ENCODE measurements at places on chromosomes 13 and 19.

DNA sequence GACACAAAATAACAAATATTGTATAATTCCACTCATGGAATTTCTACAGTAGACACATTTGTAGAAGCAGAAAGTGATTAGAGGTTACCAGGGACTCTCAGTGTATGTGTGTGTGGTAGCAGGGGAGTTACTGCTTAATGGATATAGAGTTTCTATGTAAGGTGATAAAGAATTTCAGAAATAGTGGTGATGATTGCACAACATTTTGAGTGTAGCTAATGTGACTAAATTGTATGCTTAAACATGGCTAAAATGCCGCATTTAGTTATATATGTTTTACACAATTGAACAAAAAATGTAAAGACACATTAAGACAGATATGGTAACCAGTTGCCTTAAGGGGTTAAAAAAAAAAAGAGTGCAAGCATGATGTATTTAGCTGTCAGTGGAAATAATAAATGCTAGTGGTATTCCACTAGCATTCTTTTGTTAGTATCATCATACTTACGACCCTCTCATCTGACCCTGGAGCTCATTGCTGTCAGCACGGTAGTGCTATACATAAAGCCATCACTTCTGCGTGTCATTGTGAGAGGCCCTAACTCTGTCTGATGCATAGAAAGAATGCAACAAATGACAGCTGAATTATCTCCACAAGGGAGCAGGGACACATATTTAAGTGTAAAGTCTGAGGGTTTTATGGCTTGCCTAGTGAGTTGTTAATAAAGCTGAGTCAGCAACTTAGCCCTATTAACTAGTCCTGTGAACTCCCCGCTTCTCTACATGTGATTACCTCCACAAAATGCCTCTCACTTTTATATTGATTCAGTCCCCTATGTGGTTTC, 134.1 kb upstream of the RXFP2 start:
- DNase-seq, result no peak

GRCh38 chr19:39518975-39519374, 4.0 kb downstream of the SELENOV start:
- no peak for DNase-seq

DNA sequence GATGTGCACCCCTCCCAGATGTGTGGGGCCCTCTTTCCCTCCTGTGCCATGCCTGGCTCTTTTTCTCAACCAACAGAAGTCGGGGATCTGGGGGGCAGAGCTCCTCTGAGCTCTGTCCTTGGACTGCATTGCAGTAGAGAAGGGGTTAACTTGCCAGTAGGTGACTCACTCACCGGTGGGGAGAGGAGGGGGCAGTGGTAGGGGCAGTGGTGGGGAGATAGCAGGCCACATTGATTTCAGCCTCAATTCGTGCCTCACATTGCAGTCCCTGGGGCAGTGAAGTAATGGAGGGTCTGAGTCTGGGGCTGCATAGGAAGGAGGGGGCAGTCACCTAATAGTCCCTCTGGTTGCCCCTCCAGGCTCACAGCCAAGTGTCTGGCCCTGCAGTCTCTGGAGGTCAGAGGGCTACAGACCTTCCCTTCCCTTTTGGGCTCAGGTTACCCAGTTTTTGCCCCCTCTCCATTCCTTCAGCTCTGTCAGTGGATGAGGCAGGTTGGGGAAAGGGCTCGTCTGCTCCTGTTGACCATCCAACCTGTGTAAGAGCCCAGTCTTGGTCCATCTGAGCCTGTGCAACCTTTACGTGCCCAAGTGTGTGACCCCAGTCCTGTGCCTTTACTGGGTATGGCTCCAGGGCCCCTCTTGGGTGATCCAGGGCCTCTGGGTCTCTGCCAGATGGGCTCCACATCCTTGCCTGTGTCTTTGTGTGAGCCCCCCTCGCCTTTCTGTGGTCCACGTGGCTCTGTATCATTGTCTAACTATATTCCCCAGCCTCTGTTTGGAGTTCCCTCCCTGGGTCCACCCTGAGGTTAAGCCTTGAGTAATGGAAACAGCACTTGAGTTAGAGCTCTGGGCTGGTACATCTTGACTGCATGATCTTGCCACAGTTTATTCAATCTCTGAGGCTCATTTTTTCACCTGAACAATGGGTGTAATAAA, 13.0 kb downstream of the CIC start:
- DNase-seq, result no peak

DNA sequence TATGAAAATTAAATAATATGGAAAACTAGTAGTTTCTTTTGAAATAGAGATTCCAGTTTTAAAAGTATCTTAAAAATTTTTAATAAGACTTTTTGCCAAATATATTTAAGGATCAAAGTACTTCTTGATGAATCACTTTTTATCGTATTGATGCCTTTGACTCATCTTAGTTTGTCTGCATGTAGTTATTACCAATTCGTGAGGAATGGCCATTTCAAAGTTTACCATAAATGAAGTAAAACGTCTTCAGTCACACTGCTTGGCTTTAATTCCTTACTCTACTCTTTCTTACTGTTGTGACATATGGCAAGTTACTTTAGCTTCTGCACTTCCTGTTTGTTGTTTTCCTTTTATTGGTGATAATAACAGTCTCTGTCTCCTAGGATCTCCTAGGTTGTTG, 38.3 kb downstream of the NDFIP2 start:
- DNase-seq, result no peak

DNA sequence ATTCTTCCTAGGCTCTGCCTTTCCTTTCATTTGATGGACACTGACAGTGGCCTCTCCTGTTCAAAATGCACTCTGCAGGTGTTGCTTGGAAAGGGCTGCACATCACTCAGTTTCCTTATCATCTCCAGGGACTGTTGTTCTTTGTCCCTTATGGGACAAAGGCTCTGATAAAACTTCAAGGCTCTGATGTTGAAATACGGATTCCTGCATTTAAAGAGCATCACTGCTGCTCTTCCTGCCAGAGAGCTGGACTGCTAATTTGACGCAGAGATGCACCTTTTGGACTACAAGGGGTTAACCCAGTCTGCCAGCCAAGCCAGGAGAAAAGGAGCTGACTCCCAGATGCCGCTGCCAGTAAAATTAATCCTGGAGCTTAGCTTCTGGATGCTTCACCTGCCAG, 952.1 kb downstream of the DIAPH3 start:
- no peak for DNase-seq

GRCh38 chr13:112256716-112257494, 119.2 kb upstream of the SPACA7 start:
- no peak for DNase-seq

- no peak for DNase-seq
Measured at GRCh38 chr13:44989941-44990340, 603 bp downstream of the GPALPP1 start.

GRCh38 chr19:23395041-23395721, at the start of gene ZNF91:
Gene ZNF91, minus strand, starts transcription at chr19:23395471. Its CDS starts 117 bp downstream, at chr19:23395354.
- peak; percentile 77 for DNase-seq

DNA sequence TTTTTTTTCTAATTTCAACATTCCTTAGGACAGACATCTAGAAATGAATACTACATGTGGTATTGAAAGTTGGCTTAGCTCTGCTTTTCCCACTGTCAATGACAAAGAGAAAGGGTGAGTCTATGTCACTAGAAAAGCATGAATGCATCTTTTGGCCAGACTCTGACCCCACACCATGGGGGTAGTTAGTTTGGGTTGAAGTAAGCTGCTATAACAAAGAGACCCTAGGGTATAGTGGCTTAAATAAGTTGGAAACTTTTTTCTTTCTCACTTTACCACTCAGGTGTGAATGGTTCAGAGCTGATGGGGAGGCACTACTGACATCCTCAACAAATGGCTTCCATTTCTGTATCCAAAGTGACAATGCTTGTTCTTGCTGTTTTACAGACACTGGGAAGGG, 161.5 kb downstream of the DLEU7 start:
- DNase-seq, result no peak

DNA sequence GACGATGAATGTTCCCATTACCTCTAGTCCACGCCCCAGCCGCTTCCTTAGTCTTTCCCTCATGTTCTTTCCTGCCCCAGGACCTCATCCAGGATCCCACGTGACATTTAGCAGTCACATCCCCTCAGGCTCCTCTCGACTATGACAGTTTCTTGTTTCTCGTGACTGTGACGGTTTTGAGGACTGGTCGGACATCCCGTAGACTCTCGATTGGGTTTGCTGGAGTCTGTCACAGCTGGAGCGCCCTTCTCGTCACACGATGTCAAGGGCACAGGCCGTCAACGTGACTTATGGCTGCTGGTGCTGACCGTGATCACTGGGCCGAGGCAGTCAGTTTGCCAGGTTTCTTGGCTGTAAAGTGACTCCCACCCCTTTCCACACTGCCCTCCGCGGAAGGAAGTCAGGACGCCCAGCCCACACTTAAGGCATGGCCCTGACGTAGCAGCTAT, 22.8 kb downstream of the ELAVL1 start:
- no peak for DNase-seq

- no peak for DNase-seq
Measured at GRCh38 chr19:46076951-46077814, 36.4 kb upstream of the IGFL4 start.

GRCh38 chr19:1156305-1156801, 17.7 kb downstream of the SBNO2 start:
- no peak for DNase-seq

GRCh38 chr19:29662604-29663404, 2.5 kb upstream of the PLEKHF1 start:
- no peak for DNase-seq

All from activated CD8-positive, alpha-beta memory T cell treated with anti-CD3 and anti-CD28 coated beads for 1 hour (primary cell).